Activated T-helper 1 cell treated with anti-CD3 and anti-CD28 coated beads, Interleukin-2, amount 50 U/mL, for 16 hours (primary cell): ENCODE measurements at places on chromosomes 13 and 19.

GRCh38 chr19:43651758-43652545 is 12.3 kb upstream of the CADM4 start:
- DNase-seq: no peak

DNA sequence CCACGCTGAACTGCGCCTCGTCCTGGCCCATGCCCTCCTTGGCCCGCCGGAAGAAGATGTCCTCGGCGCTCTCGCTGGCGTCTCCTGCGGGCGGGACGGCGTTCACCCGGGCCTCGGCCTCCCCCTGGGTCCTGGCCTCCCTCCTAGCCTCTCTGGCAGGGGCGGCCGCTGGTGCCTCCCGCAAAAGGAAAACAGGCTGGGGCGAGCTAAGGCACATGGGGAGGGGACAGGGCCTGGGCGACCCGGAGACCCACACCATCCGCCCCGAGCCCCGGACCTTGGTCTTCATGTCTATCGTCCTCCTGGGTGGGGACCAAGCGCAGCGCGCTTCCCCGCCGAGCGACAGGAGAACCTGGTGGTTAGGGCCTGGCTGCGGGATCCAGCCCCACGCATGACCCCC is 5.7 kb upstream of the TBXA2R start:
- DNase-seq: no peak

DNA sequence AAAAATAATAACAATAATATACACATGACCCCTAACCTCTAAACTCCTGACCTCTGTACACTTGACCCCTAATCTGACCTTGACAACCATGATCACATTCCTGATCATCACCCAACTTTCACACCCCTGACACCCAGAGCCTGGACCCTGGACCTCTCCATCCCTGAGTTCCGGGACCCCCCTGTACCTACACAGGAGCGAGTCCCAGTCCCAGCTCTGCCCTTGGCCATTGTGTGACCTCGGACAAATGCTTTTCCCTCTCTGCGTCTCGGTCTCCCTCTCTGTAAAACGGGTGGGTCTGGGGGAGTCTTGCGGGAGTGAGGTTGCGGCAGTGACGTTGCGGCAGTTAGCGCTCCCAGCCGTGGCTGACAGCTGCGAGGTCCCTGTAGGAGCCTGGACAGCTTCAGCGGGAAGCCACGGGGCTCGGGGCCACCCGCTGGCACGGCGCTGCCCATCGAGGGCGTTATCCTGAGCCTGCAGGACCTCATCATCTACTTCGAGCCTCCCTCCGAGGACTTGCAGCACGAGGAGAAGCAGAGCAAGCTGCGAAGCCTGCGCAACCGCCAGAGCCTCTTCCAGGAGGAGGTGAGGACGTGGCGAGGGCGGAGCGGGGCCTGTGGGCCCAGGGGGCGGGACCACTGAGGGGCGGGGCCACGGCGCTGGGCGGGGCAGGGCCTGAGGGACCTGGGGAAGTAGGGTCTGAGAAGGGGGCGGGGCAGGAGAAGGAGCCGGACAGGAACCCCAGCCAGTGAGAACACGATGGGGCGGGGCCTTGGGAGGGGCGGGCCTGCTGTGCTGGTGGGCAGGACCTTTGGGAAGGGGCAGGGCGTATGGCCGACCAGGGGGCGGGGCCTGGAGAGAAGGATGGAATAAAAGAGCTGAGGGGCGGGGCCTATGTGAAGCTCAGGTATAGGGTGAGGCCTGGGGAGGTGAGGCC is 19.2 kb downstream of the RYR1 start:
- no peak for DNase-seq

GRCh38 chr13:32316028-32316339 is 676 bp downstream of the BRCA2 start:
- no peak for DNase-seq

DNA sequence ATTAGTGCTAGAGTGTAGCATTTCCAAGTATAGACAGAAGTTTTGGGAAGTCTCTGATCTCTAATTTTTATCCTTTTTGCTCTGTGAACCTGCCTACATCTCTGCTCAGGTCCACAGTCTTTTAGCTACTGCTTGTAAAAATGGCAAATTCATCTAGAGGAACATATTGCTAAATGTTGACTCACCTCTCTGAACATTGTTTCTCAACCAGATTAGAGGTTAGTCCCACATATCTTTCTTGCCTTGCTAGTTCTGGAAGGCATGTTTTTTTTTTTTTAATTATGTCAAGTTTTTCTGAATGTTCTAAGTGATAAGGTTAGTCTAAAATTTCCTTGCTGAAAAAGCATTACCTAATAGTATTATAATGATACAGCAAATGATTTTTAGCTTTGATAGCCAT is 2889.6 kb upstream of the PCDH20 start:
- no peak for DNase-seq

GRCh38 chr13:23599083-23599925 is 29.1 kb downstream of the TNFRSF19 start:
- no peak for DNase-seq

- no peak for DNase-seq
These were observed 100.2 kb upstream of the MBNL2 start for GRCh38 chr13:97121894-97122293.

DNA sequence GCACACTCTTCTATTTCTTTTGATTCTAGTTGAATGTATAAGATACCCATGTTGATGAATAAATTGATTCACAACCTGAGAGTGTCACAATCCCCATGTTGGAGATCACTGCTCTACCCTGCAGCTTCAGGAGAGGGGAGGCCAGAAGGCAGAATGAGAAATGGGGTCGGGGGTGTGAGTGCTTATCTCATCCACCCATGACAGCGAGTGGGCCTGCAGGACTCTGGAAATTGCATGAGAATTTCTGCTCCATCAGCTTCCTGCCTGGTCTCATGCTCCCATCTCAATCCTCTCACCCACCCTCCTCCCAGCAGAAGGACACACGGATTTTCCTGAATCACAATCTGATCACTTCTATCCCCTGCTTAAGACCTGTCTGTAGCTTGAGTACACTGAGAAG is 22.9 kb upstream of the IGFL1 start:
- no peak for DNase-seq

GRCh38 chr19:35069696-35070095 is 28.2 kb downstream of the HPN start:
- no peak for DNase-seq

- no peak for DNase-seq
These were observed at the start of gene NCR1 for GRCh38 chr19:54905803-54906511. NCR1 (plus strand) TSS chr19:54906148; CDS start chr19:54906188, 40 bp downstream.

DNA sequence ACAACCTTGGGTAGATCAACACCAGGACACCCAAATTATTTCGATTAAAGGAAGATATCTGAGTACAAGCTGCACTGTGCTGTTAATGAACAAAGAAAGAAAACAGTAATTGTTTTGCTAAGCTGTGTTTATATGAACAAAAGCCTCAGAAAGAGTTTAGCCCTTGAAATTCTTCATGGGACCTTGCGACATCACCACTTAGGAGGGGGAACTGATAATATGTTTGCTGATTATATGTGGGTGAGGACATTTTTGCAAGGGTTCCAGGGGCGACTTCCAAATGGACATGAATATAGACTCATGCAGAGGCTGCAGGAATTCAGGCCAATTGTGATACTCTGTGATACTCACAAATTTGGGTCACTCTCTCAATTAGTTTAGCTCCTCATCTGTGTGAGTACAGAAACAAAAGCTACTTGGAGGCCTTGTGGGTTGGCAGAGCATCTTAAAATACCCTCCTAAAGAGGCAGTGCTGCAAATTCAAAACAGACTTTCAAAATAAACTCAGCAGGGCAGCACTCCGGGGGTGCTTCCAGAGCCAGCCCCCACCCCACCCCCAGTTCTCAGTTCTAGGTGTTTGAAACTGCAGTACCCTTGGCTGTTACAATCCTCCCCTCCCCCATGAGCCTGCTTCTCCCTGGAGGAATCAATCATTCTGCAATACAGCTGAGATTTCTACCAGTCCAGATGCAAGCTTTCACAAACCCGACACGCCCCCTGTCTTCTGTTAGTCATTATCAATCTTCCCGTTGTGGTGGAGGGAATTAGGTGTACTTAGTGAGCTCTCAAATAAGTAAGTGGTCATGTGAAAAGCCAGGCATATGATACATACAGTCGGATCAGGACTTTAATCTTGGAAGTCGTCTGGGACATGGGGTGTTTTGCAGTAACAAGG is 97.0 kb upstream of the MBNL2 start:
- DNase-seq: no peak

- no peak for DNase-seq
These were observed 293.6 kb downstream of the TEX29 start for GRCh38 chr13:111614009-111614408.

- peak; percentile 46 for DNase-seq
These were observed 971 bp downstream of the FOSB start for GRCh38 chr19:45468803-45469131.

DNA sequence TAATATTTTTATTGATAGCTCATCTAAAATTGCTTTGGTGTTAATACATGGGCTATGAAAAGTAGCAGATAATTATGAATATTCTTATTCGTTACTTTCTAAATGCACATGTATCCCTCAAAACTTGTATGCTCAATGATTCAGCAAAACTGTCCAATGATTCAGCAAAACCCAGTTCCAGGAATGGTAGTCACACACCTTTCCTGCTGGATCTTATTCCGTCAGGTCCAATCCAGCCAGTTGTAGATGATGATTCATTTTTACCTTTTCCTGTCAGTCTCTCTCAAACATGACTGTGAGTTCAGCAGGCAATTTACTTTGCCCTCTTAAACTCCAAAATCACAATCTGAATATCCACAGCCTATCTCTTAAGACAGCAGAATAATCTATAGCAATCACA is 1082.6 kb downstream of the EFNB2 start:
- DNase-seq: no peak

GRCh38 chr13:21181671-21182070 is 5.2 kb downstream of the MRPL57 start:
- DNase-seq: no peak

DNA sequence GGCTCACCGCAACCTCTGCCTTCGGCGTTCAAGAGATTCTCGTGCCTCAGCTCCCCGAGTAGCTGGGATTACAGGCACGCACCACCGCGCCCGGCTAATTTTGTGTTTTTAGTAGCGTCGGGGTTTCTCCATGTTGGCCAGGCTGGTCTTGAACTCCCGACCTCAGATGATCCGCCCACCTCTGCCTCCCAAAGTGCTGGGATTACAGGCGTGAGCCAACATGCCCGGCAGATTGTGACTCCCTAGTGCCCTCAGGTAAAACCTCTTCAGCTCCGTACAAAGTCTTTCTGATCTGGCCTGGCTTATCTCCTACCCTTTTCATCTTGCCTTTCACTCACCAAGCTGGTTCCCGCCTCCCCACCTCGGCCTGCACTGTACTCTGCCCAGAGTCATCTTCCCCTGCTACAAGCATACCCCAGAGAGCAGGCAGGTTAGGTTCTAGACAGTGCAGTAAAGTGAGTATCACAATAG is 15.0 kb downstream of the BICRA start:
- DNase-seq: no peak

DNA sequence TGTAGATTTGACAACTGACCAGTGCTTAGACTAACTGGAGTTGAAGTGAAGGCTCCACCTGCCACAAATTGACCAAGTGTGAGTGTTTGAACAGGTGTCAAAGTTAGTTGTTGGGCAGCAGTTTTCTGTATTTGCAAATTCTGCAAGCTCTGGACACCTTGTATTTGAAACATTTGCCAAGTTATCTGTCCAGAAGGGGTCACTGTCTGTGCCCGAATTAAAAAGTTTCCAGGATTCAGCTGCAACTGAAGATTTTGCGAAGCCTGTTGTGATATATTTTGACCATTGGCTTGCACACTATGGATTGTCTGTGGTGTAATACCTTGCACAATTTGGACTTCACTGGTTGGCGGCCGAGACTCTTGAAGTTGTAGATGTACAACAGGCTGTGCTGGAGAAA is 1690.7 kb downstream of the SLITRK5 start:
- DNase-seq: no peak

- no peak for DNase-seq
These were observed 111.3 kb upstream of the MIR17HG start for GRCh38 chr13:91236182-91236581.

DNA sequence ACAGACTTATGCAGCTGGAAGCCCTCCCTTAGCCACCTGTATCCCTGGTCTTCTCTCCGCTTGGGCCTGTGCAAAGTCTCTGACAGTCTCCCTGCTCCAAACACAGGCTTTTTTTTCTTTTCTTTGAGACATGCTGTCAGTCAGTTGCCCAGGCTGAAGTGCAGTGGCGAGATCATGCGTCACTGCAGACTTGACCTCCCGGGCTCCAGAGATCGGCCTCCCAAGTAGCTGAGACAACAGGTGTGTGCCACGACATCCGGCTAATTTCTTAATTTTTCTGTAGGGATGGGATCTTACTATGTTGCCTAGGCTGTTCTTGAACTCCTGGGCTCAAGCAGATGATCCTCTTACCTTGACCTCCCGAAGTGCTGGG is 1.6 kb downstream of the MZF1 start:
- DNase-seq: no peak

GRCh38 chr19:50647879-50648615 is 1.2 kb upstream of the C19orf81 start:
- no peak for DNase-seq
